ENCODE measurements at places on chromosomes 1 and 21. TPM values are rescaled to one million over a fixed set of nuclear protein-coding genes. Genes with fewer than 3 reads are reported as not detected.
A peak's percentile ranks its signal among the peaks of the same experiment; 100 is the strongest.

DNA sequence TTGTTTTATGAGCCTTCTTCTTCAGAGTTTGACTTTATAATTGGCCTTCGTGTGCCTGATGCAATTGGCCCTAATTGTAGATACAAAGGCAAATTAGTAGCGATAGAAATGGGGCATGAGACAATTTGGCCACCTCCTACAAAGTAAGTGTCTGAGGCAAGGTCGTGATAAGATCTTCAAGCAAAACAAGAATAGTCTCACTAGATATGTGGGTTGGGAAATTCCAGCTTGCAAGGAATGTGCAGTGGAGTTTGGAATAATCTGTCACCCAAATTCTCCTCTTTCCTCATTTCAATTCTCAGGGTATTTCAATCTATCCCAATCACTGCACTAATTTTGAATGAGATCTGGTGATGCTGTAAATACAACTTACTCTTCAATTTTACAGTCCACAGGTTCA is 11.4 kb upstream of the TSNAX start:
- no peak for DNase-seq

DNA sequence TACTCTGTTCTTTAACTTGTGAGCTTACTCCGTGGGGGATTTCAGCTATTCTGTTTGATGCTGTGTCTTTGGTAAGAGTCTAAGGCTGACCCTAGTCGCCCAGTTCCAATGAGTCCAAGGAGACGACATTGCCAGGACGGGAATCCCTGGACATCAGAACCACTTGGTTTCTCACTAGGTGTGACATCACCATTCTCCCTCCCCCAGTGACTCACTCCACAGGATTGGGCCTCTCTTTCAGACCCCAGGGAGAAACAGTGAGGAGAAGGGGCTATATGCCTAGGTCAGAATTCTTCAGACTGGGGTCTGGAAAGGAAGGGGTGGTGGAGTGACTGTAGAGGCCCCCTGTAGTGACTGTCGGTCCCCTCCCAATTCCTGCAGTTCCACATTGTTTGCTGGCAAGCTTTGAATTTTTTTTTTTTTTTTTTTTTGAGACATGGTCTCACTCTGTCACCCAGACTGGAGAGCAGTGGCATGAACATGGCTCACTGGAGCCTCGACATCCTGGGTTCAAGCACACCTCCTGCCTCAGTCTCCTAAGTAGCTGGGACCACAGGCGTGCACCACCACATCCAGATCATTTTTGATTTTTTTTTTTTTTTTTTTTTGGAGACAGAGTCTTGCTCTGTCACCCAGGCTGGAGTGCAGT is 21.3 kb downstream of the ALPL start:
- DNase-seq: no peak

- no peak for DNase-seq
These were observed 192.8 kb downstream of the FCRL5 start for GRCh38 chr1:157359314-157360022.

DNA sequence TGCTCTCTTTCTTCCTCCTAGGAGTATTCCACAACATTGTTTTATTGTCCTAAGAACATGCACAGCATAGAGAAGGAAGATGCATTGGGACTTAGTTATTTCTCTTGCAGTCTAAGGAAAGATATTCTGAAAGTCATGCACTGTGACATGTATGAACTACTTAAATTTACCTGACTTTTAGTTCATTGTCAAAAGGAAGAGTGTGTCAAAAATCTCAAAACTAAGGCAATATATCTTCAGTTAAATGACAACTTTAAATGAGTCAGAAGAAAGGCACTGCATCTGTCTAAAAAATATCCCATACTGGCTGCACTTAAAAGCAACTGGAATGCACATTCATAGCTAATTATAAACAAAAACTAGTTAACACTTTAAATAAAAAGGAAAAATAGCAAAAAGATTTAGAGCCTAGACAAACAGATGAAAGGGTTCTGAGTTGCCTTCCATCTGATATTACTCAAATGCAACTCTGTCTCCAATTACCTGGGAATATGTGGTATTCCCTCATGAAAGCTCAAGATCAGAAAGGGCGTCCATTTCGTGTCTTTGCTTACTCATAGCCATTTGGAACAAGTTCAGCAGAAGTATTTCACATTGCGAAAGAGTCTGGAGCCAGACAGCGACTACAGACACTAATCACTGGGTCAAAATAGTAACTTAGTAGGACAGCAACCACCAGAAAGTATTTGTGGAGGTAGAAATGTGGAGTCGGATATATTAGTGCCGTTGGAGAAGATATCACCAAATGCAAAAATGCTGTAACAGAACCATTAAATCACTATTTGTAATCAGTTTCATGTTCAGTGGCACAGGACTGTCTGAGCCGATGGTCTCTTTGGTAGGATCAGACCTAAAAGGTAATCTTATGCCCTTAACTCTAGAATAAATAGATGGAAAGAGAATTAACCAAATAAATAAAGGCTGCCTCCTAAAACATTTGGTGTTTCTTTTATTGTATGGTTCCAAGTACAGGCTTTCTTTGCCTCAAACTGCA is 225.7 kb downstream of the GREM2 start:
- no peak for DNase-seq

GRCh38 chr1:2132222-2133038 is 62.1 kb downstream of the FAAP20 start:
- peak; percentile 46 for DNase-seq

DNA sequence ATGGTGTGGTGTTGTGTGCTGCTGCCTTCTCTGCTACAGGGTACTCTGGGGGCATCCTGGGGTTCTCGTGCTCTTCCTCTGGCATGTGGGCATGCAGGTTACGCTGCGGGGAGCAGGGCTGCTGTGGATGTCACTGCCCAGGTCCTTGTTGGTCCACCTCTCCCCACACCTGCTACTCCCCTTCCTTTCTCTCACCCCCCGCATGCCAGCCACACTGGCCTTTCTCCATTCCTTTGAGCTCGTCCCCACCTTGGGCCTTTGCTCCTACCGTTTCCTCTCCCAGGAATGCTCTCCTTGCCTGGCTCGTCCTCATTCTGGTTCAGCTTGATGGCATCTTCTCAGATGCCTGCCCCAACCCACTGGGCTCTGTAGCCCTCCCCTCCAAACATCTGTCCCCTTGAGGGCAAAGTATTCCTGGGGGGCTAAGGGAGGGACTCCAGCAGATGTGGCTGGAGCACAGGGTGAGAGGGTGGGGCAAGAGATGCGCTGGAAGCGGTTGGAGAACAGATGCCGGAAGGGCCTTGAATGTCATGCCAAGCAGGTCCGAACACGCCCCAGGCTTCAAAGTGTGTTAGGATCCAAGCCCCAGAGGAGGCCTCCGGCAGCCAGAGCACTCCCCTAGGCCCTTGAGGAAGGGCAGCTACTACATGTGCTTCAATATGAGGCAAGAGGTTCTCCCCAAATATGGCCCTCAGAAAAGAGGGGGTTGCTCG is 23.4 kb downstream of the DMRTB1 start:
- DNase-seq: no peak

- no peak for DNase-seq
These were observed 19.1 kb downstream of the COA7 start for GRCh38 chr1:52679048-52679447.

GRCh38 chr1:27992276-27992675 is 32.5 kb downstream of the XKR8 start:
- peak; percentile 35 for DNase-seq

SLC9C2 gene
- 0.17 TPM for total RNA-seq

NHLH2 gene
- not detected for total RNA-seq

OLFML2B gene
- total RNA-seq: 39.2 TPM

BRINP3 gene
- total RNA-seq: not detected

CLCC1 gene
- total RNA-seq: 33.0 TPM

DNA sequence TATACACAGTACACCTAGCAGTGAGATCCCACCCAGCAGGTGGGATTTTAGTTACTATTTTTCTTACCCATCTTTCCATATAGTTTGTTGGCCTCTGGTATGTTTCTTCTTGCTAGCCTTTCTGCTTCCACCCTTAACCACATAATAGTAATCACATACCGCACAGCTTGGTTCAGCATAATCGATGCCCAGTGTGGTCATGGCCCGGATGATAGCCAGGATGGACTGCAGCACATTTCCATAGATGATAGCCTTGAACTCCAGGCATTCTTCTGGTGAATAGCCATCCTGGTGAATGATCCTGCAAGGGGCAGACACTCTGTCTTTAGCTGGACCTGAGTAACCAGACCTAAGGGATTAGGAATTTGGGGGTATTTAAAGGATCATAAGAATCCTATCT is 9.5 kb downstream of the GNAT2 start:
- DNase-seq: no peak

DNA sequence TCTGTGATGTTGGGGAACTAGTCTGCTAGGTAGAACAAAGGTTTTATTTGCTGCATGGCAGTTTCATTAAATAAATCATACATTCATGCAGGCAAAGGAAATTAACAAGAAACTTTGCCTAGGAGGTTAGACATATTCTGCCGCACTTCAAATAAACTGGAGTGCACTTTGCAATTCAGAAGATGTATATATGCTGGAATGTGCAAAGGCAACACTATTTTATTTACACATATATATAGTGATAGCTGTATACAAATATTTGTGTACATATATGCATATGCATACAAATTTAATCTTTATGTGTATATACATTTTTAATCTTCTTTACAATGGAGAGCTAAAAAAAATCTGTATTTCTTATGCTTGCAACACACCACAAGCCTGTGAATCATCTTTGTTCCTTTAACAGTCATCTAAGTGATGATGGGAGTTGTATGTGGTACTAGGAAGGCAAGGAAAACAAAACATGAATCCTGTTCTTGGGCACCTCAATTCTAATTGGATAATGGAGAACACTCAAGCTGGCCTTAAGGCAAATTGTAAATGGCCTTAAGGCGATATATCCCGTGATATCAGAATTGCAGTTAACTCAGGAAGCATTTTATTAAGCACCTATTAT is 605.8 kb upstream of the CAMK1G start:
- no peak for DNase-seq

- no peak for DNase-seq
These were observed 254.0 kb downstream of the TOMM20 start for GRCh38 chr1:234874291-234875288.

GRCh38 chr1:90955769-90956168 is 66.1 kb downstream of the ZNF644 start:
- no peak for DNase-seq

DNA sequence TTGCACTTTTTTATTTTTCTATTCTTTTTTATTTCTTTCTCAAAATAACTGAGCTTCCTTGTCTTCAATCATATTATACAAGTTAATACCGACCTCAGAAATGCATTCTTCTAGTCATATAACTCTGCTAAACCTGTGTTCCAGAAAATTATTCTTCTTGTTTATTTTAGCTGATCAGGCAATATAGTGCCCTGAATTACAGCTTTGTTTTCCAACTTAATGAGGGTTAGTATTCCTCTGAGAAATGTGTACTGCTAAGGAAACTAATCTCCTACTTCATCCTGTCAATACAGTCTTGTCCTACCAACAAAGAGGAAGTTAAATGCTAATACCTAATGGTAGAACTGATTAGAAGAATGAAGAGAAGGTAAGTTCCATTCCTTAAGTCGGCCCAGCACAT is 13.0 kb downstream of the BRINP3 start:
- DNase-seq: no peak

DNA sequence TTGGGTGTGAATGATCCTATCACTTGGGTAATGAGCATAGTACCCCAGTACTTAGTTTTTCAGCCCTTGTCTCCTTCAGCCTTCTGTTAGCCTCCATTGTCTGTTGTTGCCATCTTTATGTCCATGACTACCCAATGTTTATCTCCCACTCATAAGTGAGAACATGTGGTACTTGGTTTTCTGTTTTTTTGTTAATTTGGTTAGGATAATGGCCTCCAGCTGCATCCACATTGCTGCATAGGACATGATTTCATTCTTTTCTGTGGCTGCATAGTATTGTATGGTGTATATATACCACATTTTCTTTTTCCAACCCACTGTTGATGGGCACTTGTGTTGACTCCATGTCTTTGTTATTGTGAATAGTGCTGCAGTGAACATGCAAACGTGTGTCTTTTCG is 39.6 kb upstream of the GPR52 start:
- DNase-seq: no peak

HSD3B2 gene
- total RNA-seq: not detected

DNA sequence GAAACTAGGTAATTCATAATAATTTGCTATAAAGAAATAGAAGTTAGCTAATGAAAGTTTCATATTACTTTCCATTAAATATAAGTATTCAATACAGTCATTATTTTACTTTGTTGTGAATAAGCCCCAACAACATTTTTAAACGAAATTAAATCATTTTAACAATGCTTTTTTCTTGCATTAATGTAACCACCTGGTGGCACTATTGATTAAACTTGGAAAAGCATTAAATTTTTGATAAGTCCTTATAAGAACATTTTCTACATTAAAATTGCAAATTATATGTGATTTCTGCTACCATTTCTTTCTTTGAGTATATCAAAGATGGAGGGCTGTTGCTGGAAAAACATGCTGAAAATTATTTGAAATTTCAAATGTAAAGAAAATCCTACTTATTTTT is 918.8 kb upstream of the TMPRSS15 start:
- DNase-seq: no peak

GRCh38 chr1:207933205-207933800 is 22.4 kb upstream of the CD34 start:
- no peak for DNase-seq

OR6N1 gene
- total RNA-seq: not detected

- peak; percentile 86 for DNase-seq
These were observed 350 bp upstream of the S100A6 start for GRCh38 chr1:153536012-153536670.

DNA sequence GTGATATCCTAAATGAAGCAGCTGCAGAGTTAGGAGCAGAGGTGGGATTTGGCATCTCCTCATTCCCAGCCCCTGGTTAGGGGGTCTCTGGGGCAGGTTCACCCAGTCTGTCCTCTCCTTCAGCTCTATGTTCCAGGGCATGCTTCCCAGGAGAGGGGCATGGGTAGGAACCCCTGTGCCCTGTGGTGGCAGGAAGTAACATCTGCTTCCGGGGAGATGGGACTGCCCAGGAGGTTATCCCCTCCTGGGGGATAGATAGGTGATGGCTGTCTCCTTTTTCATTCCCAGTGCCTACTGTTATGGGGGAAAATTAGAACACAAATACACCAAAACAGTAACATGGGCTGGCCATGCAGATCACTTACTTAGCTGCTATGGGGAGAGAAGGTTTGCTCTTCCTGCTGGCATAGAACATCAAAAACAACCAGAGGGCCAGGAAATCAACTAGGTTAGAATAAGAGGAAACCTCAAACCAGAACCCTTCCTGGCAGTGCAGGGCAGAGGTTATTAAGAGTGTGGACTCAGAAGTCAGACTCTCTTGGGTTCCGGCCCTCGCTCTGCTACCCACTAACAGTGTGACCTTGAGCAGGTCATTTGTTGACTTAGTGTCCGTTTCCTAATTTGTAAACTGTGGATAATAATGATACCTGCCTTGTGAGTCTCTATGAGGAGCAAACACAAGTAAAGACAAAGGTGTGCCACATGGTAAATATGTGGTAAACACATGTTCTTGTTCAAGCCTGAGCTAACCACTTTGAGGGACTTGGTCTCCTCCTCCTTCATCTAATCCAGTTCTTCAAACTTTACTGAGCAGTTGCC is 157.8 kb upstream of the JUN start:
- DNase-seq: no peak

FOXD3 gene
- total RNA-seq: 0.81 TPM

DNA sequence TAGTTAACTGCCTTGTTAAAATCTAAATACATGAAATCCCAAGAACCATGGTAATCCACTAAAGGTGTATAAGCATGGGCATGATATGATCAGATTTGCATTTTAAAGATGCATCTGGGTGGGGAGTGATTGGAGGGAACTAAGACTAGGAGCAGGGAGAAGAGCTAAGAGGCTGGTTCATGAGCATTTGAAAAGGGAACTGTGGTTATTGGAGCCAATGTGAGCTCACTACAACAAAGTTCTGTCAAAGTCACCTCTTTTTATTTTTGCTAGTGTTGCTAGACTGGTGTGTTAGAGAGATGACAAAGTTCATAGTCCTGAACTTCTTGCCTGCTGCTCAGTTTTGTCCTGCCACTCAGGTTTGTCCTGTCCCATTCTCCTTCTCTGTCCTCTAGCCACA is 67.1 kb upstream of the LRRC8D start:
- no peak for DNase-seq
